ENCODE measurements at places on chromosomes 4 and X.

- peak; percentile 36 for DNase-seq
Observed at GRCh38 chr4:168882650-168883233, 127.3 kb downstream of the CBR4 start.

GRCh38 chrX:39377773-39378172 lies 576.5 kb downstream of the MID1IP1 start:
- no peak for DNase-seq

DNA sequence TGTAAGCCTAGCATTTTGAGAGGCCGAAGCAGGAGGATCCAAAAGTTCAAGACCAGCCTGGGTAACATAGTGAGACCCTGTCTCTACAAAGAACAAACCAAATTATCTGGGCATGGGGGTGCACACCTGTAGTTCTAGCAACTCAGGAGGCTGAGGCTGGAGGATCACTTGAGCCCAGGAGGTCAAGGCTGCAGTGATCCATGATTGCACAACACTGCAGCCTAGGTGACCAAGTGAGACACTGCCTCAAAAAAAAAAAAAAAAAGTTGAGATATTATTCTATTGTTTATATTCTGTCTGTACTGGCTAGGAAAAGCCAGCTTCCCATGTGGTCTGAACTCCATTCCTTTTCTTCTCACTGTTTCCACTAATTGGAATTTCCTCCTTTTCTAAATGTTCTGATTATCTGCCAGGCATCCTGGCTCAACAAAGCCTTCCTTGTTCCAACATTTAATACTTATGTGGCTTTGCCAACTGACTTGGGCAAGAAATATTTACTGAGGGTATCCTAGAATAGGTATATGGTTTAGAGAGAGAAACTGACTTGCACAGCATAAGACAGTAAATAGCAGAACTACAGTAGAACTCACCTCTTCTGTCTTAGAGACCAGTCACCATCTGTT lies 175.2 kb upstream of the ADAMTS3 start:
- DNase-seq, result no peak

DNA sequence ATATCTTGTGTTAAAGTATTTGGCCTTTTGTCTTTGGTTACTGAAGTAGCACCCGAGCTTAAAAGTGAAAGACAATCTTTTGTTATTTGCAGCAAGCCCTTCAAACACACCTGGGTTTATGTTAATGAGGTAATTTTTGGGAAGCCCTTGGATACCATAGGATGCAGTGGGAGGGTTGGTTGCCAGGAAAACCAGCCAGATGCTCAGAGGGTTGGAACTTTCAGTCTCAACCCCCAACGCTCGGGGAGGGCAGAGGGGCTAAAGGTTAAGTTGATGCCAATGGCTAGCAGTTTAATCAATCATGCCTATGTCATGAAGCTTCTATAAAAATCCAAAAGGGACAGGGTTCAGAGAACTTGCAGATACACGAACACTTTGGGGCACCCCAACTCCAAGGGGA lies 17.2 kb upstream of the GPR173 start:
- no peak for DNase-seq

- no peak for DNase-seq
Observed at GRCh38 chrX:96361844-96362243, 322.8 kb upstream of the DIAPH2 start.

DNA sequence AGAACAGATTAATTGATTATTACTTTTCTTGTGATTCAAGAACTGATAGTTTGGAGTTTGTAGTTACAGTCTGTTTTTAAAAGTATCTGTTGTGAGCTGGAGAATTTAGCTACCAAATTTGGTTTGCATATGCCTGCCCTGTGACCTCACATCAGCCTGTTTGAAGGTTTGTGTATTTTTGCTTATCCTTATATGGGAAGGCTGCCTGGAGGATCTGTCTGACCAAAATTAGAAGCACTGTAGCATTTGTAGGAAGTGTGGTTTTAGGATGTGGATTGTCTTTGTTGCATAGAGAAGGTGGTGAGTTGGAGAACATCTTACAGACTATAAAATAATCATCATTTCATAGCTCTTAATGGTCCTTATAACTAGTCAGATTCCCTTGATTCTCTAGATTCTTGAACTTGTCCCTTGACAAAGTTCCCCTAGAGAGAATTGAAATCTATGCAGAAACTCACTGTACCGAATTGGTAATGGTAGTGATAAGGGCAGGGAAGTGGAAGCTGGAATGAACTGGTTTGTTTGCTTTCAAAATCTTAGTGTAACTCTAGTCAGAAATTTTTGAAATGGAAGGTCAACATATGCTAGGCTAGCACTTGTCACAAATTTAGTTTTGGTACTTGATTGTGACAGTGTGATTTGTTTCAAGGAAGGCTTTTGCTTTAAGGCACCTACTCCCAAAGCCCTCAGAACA lies 57.3 kb downstream of the SH3BGRL start:
- DNase-seq, result peak; percentile 27
